ENCODE measurements at places on chromosomes 16 and 17.
A peak's percentile ranks its signal among the peaks of the same experiment; 100 is the strongest.

- peak; percentile 67 for DNase-seq
Observed at GRCh38 chr16:84550096-84550495, 45.6 kb upstream of the MEAK7 start.

GRCh38 chr17:81648707-81649085 lies 7.6 kb downstream of the PDE6G start:
- no peak for DNase-seq

DNA sequence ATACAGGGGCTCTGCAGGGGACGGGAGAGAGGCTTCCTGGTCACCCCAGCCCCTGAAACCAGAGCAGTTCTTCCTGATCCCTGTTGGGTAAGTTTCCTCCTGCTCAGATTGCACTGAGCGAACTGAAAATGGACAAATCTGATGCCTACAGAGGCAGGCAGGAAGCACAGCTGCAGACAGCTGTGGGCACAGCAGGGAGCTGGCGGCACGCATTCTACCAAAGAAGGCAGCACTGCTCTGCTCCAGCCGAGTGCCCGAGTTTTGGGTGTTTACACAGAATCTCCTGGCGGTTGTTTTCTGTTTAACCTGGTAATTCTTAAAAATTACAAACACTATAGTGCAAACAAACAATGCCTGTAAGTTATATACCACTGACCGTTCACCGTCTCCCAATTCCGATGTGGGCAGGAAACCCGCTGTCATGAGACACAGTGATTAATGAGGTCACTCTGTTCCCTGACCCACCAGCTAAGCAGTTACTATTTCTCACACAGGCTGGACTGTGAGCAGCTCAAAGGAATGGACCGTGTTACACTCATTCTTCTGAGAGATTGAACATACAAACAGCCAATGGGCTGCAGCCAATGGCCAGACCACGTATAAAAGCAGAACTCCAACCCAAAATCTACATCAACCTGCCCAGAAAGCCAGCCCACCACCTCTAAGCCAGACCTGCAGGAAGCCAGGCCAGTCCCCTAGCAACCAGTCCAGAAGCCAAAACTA lies 25.5 kb downstream of the NSMCE1 start:
- no peak for DNase-seq

DNA sequence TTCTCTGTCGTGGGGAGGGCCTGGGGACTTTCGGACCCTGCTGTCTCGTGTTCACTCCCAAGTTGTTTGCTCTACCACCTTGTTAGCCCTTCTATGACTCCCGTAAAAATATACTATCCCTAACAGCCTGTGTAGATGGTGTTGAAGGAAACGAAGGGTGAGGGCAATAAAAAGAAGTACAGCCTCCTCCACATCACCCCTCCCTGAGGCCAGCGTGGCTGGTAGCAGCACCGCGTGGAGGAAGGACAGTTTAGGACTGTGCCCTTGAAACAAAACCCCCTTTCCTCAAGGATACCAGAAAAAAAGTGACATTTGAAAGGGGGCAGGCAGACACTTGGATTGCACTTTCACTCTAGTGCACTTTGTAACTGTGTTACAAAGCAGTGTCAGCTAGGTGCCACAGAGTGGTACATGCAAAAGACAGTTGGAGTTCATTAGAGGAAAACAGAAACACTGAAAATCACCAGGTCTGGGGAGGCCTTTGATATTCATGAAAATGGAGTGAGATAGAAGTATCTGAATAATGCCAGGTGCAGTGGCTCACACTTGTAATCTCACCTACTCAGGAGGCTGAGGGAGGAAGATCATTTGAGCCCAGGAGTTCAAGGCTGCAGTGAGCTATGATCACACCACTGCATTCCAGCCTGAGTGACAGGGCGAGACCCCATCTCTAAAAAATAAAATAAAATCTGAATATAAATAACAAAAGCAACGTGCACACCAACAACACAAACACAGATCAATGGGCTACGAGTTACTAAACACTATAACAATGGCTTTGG lies 53.8 kb downstream of the TBX4 start:
- no peak for DNase-seq
